GM23248 (cell line): ENCODE measurements at places on chromosomes 3 and 15.

- H3K27me3 ChIP-seq: no peaks in the 10 kb centered on the region
- H3K36me3 ChIP-seq: no peaks in the 10 kb centered on the region
- peaks cover 10% of the 10 kb centered on the region for H3K4me1 ChIP-seq
- DNase-seq: peak; percentile 48
- H3K4me3 ChIP-seq: no peak overlapping the region
These were observed 166.0 kb downstream of the ARRDC4 start for GRCh38 chr15:98126326-98127085.

- H3K4me3 ChIP-seq: no peak overlapping the region
- no peak for DNase-seq
- no peaks in the 10 kb centered on the region for H3K36me3 ChIP-seq
These were observed 121.2 kb downstream of the MECOM start for GRCh38 chr3:169542331-169542751.

GRCh38 chr3:139888561-139889140 is 46.3 kb upstream of the CLSTN2 start:
- H3K4me1 ChIP-seq: no peaks in the 10 kb centered on the region
- DNase-seq: no peak
- no peak overlapping the region for H3K4me3 ChIP-seq
- H3K36me3 ChIP-seq: no peaks in the 10 kb centered on the region

GRCh38 chr3:94414418-94414817 is 351.6 kb downstream of the NSUN3 start:
- no peak overlapping the region for H3K4me3 ChIP-seq
- no peak overlapping the region for H3K27ac ChIP-seq
- no peaks in the 10 kb centered on the region for H3K36me3 ChIP-seq
- 0 out of 2 replicates have a peak, but pooled peaks cover 3% of the 10 kb centered on the region for H3K4me1 ChIP-seq
- H3K27me3 ChIP-seq: no peaks in the 10 kb centered on the region

GRCh38 chr3:70097084-70097483 is 97.6 kb downstream of the SAMMSON start:
- H3K27ac ChIP-seq: no peak overlapping the region
- no peak overlapping the region for H3K4me3 ChIP-seq
- H3K4me1 ChIP-seq: no peaks in the 10 kb centered on the region

GRCh38 chr15:67818464-67818863 is 6.8 kb upstream of the SKOR1 start:
- no peak for DNase-seq
- H3K4me3 ChIP-seq: no peak overlapping the region
- peaks cover 42% of the 10 kb centered on the region for H3K27me3 ChIP-seq
- no peaks in the 10 kb centered on the region for H3K4me1 ChIP-seq
- no peaks in the 10 kb centered on the region for H3K36me3 ChIP-seq

DNA sequence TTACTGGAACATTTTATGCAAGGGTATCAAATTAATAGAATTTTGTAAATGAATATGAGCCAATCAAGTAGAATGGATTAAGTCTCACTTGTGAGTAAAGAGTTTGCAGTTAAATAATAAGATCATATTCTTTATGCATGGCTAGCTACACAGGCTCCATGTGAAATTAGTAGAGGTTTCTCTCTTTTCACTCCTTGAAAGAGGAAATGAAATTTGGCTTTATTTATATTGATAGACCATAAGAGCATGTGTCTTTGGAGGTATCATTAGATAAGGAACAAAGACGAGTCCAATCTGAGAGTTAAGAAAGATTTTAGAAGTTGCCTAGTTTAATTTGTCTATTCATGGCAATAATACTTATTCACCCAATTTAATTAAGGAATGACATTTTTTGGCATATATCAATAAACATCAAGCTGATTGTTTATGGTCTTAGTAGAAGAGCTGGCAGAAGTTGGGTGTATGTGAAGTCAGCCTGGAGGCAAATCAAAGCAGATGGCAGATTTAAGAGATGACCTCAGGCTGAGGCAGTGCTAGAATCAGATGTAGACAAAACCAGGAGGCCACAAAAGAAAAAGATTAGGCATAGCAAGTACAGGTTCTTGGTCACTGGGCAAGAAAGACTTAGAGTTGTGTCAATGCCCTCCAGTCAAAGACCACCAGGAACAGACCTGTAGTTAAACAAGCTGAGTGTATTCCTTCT is 406.5 kb upstream of the ARHGEF26 start:
- no peak for DNase-seq
- no peaks in the 10 kb centered on the region for H3K4me1 ChIP-seq
- no peak overlapping the region for H3K27ac ChIP-seq
- no peak overlapping the region for H3K4me3 ChIP-seq
- H3K27me3 ChIP-seq: no peaks in the 10 kb centered on the region
- H3K36me3 ChIP-seq: no peaks in the 10 kb centered on the region

GRCh38 chr3:11400213-11400612 is 128.0 kb downstream of the ATG7 start:
- H3K27me3 ChIP-seq: no peaks in the 10 kb centered on the region
- H3K4me3 ChIP-seq: no peak overlapping the region
- DNase-seq: no peak
- no peak overlapping the region for H3K27ac ChIP-seq
- peaks cover 9% of the 10 kb centered on the region; the same call in 1 of the 2 replicates for H3K36me3 ChIP-seq

DNA sequence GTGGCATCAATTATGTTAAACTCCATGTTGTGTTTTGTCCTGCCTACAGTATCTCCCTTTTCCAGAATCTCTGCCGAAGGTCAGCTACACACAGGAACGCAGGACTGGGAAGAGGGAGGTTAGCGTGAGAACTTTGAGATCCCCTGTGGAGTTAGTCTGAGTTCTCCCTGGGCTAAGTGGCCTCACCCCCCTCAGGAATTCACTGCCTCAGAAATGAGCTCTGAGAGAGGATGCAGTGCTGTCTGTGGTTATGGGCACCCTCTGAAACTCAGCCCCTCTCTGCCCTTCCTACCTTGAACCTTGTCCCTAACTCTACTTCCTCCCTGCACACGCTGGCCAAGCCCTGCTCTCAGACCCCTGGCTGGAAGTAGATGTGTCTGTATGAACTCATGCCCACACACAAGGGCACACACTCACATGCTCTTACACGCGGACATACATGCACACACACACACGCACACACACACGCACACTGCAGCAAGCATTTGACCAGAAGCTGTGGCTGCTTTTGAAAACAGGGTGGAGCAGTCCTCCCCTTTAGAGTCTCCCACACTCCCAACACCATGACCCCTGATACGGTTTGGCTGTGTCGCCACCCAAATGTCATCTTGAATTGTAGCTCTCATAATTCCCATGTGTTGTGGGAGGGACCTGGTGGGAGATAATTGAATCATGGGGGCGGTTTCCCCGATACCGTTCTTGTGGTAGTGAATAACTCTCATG is 5.3 kb upstream of the VIPR1 start:
- no peak overlapping the region for H3K27ac ChIP-seq
- H3K4me1 ChIP-seq: no peaks in the 10 kb centered on the region
- no peak for DNase-seq
- peaks cover 38% of the 10 kb centered on the region for H3K27me3 ChIP-seq

GRCh38 chr15:67509918-67510317 is 11.0 kb upstream of the C15orf61 start:
- no peak overlapping the region for H3K27ac ChIP-seq
- no peaks in the 10 kb centered on the region for H3K27me3 ChIP-seq
- no peak for DNase-seq
- H3K4me3 ChIP-seq: no peak overlapping the region

DNA sequence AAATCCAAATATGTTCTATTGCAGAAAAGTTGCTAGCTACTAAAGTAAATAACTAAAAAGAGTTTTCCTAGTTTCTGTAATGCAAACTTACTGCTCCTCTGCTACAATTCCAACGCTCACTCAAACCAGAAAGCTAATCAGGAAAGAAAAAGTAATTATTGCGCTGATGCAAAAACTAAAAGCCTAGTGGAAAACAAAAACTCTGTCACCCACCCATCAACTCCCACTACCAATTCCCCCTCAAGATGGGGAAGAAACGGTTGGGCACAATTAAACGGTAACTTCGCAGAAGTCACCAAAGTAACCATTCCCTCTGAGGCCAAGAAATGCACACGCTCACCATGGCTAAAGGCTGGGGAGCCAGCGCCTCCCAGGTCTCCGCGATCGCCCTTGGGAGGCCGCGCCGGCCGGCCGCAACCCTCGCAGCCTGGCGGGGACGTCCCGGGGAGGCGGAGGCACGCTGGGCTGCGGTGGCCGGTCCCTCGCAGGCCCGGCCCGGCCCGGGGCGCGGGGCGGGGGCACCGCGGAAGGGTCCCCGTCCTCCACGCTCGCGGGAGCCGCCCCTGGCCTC is 684 bp downstream of the SLTM start:
- peak overlapping the region; percentile 99 for H3K4me3 ChIP-seq
- DNase-seq: peak; percentile 75
- H3K36me3 ChIP-seq: peaks cover 14% of the 10 kb centered on the region
- H3K27ac ChIP-seq: peak overlapping the region; percentile 95
- H3K27me3 ChIP-seq: no peaks in the 10 kb centered on the region
- H3K4me1 ChIP-seq: peaks cover 19% of the 10 kb centered on the region
